ENCODE measurements at places on chromosomes 13 and 19.

- no peak for DNase-seq
Observed at GRCh38 chr19:19055701-19056100, 8.1 kb upstream of the SLC25A42 start.

GRCh38 chr19:58466089-58466759 is 656 bp upstream of the ZNF324 start:
- DNase-seq, result no peak

DNA sequence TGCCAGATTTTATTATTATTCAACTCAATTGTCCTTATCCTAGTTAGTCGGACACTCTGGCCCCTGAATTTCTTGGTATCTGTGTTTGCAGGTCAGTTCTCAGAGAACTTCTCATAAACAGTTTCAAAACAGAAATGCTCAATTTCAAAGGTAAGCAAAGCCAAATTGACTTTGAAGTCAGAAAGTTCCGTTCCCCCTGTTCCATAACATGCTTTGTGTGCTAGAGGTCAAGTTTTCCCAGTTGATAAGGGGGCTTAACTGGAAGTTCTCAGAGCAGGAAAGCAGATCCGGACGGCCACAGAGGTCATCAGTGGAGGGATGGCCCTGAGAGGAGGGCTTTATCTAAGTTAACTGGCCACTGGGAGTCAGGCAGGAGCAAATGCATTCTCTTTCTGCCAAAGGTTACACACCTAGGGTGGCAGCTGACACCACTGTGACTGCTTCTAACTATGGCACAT is 417.2 kb downstream of the COG6 start:
- DNase-seq, result no peak

DNA sequence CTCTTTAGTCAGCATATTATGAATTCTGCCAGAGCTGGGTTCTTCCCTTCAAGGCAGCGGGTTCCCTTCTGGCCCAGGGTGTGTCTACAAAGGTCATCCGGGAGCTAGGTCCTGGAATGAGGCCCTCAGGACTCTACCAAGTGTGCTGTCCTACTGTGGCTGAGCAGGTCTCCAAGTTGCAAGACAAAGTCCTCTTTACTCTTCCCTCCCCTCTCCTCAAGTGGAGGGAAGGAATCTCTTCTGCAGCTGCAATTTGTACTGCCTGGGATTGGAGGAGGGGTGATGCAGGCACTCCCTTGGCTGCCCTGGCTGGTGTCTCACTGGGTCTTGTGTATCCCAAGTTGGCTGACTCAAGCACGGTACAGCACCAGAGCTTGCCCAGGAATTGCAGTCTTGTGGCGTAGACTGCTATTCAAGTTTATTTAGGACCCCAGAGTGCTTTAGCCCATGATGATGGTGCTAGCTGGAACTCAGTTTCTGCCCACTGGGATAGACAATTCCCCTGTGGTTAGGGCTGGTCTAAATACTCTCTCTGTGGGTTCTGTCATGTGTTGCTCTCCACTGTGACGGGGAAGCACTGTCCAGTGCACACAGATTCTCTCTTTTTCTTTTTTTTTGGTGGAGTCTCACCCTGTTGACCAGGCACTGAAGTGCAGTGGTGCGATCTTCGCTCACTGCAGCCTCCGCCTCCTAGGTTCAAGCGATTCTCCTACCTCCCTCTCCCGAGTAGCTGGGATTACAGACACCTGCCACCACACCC is 28.5 kb downstream of the RFC3 start:
- no peak for DNase-seq

DNA sequence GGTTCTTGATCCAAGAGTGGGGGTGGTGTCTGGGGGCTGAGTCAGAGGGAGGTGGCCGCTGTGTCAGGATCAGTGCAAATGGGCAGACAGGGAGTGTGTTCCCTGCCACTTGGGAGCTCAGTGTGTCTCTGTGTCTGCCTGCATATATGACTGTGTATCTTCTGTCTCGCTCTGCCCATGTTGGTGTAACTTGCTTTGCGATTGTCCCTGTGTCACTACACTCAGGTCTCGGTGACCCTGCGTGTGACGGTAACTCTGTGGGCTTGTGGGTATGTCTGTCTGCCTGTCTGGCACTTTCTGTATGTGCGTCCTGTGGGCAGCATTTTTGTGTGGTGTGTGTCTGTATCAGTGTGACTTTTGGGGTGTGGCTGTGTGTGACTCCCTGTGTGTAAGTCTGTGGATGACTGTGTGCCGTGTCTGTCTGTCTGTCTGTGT is 8.2 kb upstream of the ERFL start:
- DNase-seq, result no peak

DNA sequence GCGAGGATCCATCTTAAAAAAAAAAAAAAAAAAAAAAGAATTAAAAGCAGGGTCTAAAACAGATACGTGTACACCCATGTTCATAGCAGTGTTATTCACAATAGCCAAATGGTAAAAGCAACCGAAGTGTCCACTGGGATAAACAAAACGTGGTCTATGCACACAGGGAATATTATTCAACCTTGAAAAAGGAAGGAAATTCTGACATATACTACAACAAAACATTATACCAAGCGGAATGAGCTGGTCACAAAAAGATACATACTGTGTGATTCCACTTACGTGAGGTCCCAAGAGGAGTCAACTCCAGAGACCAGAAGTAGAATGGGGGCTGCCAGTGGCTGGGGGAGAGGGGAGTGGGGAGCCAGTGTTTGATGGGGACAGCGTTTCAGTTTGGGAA is 14.7 kb upstream of the ADPRHL1 start:
- no peak for DNase-seq

- no peak for DNase-seq
Observed at GRCh38 chr13:107370015-107370785, 802.3 kb upstream of the ARGLU1 start.

- no peak for DNase-seq
Observed at GRCh38 chr19:45191375-45191774, 12.8 kb downstream of the BLOC1S3 start.

- DNase-seq, result no peak
Observed at GRCh38 chr13:112733112-112733511, 43.3 kb downstream of the ATP11A start.

DNA sequence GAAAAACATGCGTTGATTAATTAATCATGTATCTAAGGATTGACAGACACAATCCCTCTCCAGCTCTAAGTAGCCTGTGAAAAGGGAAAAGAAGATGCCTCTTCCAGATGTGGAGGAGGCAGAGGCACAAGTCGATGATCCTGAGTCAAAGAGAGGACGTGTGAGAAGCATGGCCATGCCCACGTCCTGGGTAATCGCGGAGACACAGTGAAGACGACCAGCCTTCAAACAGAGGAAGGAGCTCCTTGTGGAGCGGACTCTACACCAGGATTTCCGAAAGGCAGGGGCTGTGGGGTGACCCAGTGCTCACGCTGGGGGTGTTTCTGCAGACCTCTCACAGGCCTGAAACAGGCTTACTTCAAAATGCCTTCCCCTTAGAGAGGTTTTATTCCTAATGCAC is 70.5 kb downstream of the COL4A1 start:
- no peak for DNase-seq

- no peak for DNase-seq
Observed at GRCh38 chr19:6138066-6138465, 2.6 kb downstream of the ACSBG2 start.

- DNase-seq, result no peak
Observed at GRCh38 chr13:87244256-87244890, 426.8 kb upstream of the SLITRK5 start.

- no peak for DNase-seq
Observed at GRCh38 chr13:27660511-27660910, 38.8 kb downstream of the POLR1D start.

GRCh38 chr19:9535934-9536333 is 2.5 kb downstream of the ZNF426 start:
- no peak for DNase-seq
